GM04503 (cell line): ENCODE measurements at places on chromosomes 1 and 21.

- no peak for DNase-seq
Observed at GRCh38 chr1:191255354-191256054, 777.8 kb upstream of the BRINP3 start.

- peak; percentile 86 for DNase-seq
Observed at GRCh38 chr1:85330214-85330631, 53.8 kb upstream of the BCL10 start.

GRCh38 chr1:166032572-166033371, 134.0 kb downstream of the FAM78B start:
- no peak for DNase-seq

DNA sequence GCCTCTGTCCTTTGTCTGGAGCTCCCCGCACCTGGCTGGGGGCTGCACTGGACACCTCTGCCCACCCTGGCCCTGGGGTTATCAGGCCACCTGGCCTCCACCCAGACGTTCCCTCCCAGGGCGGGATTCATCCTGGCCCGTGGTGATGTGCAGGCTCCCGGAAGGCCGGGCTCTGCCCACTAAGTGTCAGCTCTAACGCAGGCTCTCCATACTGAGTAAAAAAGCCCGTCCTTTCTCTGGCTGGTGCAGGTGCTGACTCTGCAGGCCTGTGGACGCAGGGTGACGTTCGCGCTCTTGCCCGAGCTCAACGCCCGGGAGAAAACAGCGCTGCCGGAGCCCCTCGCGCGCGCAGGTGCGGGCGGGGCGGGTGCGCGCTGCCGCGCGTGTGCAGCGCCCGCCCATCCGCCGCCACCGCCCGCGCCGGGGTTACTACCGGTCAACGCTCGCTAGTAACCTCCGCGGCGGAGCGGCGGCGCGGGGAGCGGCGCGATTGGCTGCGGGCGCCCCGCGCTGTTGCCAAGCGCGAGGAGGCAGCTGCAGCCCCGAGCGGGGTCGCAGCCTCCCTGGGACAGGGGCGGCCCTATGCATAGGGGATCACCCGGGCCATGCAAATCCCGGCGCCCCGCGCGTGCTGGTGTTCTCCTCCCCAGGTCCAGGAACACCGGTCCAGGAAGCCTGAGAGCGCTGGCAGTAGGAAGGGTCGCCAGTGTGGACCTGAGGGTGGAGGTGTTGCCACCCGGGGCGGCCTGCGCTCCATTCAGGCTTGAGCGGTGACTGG, 15.7 kb downstream of the ABCG1 start:
- DNase-seq: no peak

DNA sequence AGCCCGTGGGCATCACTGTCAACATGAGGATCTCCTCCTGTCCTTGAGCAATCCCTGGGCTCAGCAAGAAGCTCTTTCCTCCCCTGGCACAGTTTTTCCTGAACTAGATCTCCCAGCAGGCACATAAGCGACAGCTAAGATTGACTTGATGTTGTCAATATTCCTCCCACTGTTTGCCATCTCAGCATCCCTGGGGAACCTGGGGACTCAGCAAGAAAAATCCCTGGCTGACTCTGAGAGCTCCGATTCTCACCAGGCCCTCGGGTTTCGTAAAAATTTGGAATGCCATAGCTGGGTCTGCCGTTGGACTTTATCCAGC, 687.2 kb downstream of the MATN1 start:
- no peak for DNase-seq

GRCh38 chr1:59072583-59072947, 224.3 kb upstream of the FGGY start:
- no peak for DNase-seq

DNA sequence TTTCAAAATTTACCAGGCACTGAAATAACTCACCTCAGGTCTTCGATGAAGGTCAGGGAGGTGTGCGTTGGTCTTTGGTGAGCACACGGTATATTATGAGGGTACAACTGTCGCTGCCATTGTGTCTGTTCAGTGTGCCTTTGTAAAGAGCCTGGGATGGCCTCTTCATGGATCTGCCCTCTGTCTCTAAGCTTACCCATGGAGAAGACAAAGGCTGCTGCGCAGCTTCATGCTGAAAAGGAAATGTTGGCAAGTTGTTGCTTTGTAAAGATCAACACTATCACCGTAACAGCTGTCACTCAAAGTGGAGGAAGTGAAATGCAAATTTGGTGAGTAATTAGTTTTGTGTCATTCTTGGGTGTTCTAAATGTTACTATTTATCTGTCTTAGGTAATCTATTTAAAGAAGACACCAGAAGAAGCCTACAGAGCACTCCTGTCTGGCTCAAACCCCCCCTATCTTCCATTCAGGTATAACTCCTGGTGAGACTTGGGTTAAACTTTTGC, 71.6 kb downstream of the CDC14A start:
- DNase-seq: no peak

DNA sequence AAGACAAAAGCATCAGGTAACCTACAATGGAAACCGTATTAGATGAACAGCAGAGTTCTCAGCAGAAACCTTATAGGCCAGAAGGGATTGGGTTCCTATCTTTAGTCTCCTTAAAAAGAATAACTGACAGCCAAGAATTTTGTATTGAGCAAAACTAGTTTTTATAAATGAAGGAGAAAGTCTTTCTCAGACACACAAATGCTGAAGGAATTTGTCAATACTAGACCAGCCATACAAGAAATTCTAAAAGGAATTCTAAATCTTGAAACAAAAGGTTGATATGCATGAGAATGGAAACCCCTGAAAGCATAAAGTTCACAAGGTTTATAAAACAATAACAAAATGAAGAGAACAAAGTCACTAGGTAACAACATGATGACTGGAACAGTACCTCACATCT, 58.1 kb downstream of the NEK7 start:
- no peak for DNase-seq

DNA sequence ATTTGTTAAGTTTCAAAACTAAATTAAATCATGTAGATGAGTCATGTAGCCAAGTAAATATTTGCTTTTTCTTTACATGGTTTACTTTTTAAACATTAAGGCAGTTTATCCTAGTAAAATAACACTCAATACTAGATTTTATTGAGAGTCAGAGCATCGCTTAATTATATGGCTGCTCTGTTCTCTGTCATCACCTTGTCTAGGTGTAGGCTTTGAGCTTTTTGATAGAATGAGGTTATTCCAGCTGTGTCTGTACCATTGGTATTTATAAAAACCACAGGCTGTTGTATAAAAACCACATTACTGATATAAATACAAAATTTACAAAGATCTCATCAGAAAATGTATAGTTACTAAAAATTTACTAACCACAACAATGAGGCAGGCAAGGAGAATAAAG, 42.5 kb upstream of the GPR52 start:
- no peak for DNase-seq

GRCh38 chr1:203368624-203369451, 17.9 kb upstream of the FMOD start:
- DNase-seq: peak; percentile 78

DNA sequence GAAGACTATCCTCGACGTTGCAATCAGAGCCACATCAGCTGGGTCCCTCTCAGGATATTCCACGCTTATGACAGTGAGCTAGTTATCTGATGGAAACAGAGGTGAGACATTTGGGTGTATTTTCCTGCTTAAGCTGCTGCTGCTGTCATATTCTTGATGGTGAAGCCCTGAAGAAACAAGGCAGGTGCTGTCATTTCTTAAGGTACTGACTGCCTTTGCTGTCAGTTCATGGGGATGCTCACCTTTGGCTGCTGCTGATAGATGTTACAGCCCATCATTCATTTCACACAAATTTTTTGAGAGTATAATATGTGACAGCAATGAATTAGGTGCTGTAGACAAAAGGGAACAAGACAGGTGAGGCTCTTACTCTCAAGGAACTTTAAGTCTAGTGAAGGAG, 577.4 kb downstream of the LMO4 start:
- no peak for DNase-seq

GRCh38 chr1:229058729-229059128, 212.2 kb upstream of the RAB4A start:
- DNase-seq: no peak

DNA sequence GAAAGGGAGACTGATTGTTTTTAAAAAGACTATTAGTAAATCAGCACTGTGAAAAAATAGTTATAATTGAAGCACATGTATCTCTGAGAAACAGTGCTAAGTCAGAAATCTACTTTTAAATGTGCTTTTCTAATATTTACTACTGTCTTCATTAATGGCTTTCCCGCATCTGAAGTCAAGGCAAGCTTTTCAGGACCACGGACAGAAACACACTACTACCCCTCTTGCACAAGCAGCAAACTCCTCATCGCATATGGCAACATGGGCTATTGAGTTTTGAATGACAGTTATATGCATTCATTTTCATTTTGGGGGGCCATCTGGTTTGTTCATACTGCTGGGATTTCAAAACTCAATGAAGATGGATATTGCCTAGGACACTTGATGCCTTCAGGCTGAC, 433.4 kb upstream of the CAMK1G start:
- DNase-seq: no peak

- DNase-seq: no peak
Observed at GRCh38 chr1:99370476-99370875, 106.2 kb downstream of the PLPPR4 start.

- no peak for DNase-seq
Observed at GRCh38 chr1:100050139-100050538, 80.3 kb downstream of the SLC35A3 start.

DNA sequence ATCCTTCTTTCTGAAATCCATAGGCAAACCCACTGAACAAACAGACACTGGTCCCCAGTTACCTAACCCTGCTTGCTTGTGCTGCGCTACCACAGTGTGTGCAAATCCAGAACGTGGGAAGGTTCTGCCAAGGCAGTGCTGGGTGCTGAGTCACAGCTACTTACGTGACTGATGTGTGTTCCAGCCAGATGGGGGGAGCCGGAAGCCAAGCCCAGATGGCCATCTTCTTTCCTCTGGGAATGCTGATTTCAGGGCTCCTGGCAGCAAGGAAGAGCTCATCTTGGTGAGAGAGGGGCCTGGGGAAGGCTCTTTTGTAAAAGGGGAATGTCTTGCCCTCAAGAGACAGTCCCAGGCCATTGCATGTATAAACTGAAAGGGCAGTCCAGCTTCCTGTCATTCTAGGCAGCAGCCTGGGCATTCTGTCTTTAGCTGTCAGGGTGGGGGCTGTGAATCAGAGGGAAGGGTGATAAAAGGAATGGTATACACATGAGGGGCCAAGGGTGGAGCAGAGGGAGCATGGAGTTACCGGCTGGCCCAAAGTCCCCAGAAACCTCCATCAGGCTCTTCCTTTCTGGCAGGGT, 54.1 kb downstream of the CD46 start:
- peak; percentile 92 for DNase-seq

DNA sequence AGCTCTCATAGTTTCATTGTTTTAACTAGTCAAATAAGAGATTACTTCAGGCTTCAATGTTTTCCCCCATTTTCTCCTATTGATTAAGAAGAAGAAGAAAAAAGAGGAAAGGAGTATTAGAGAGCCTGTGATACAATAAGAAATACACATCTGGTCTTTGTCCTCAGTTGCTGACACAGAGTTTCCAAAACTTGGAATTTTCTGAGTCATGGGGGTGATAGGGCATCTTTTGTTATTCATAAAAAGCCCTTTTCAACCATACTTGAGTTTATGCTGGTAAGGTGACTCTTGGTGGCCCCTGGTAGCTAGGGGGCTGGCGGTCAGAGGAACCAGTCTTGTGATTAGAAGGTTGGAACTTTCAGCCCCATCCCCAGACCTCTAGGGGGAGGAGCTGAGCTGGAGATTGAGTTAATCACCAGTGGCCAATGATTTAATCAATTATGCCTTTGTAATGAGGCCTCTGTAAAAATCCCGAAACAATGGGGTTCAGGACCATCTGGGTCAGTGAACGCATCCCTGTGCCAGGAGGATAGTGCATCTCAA, 28.9 kb upstream of the KLF18 start:
- DNase-seq: peak; percentile 6

GRCh38 chr1:22250724-22251123, 107.8 kb upstream of the WNT4 start:
- no peak for DNase-seq

DNA sequence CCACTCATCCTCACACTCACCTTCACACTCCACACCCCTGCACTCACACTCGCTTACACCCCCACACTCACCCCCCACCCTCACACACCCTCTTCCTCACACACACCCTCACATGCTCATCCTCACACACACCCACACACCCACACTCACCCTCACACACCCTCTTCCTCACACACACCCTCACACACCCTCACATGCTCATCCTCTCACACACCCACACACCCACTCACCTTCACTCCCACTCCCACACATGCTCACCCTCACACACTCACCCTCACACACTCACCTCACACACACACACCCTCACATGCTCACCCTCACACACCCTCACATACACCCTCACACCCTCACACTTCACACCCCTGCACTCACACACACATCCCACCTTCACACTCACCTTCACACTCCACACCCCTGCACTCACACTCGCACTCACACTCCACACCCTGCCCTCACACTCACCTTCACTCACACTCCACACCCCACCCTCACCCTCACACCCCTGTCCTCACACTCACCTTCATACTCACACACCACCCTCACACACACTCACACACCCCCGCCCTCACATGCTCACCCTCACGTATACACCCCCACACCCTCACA, 42.6 kb upstream of the EDN2 start:
- no peak for DNase-seq
